Stimulated activated CD4-positive, alpha-beta T cell treated with anti-CD3 and anti-CD28 coated beads, TNF-alpha, amount 100 ng/mL, for 4 hours (primary cell): ENCODE measurements at places on chromosomes 12 and 14.

- no peak for DNase-seq
These were observed 280.5 kb downstream of the DPF3 start for GRCh38 chr14:72613231-72613974.

DNA sequence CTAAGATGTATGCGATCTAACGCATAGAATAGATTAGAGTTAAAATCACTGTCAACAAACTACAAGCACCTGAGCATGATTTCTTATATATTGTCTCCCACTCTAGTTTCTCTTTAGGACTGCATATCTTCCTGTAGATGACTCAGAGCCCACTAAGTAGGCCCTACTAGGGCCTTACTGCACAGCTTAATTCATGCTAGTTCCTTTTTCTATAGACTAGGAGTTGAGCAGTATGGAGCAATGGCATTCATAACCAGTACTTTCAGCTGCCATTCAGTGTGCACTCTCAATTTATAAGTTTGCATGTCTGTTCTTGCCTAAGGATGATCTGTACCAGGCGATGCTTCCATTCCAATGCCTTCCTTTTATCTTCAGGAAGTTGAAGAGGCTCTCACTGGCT lies 103.5 kb downstream of the METTL25 start:
- DNase-seq = no peak

GRCh38 chr14:101950100-101950499 lies 14.3 kb upstream of the DYNC1H1 start:
- no peak for DNase-seq

DNA sequence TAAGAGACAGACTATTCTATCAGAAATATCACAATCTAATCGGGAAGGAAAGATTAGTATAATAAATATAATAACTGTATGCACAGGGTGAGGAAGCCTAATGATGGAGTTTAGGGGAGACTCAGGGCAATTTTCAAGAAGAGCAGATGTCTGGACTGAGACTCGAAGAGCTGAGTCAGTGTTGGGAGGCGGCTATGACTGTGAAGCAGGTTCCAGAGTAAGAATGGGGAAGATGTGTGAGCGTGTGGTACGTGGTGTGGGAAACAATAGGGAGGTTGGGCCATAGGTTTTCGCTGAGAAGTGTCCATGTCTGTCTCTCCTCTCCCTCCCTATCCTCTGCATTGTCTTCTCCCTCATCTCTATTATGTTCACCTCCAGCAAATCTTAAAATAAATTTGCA lies 85.6 kb downstream of the LMO3 start:
- DNase-seq = no peak

- DNase-seq = no peak
These were observed 178.8 kb downstream of the EXOC5 start for GRCh38 chr14:57089901-57090300.

- no peak for DNase-seq
These were observed 33.8 kb downstream of the SAMD4A start for GRCh38 chr14:54600717-54601109.

- DNase-seq = peak; percentile 33
These were observed 627 bp downstream of the TESC start for GRCh38 chr12:117098361-117099217.

DNA sequence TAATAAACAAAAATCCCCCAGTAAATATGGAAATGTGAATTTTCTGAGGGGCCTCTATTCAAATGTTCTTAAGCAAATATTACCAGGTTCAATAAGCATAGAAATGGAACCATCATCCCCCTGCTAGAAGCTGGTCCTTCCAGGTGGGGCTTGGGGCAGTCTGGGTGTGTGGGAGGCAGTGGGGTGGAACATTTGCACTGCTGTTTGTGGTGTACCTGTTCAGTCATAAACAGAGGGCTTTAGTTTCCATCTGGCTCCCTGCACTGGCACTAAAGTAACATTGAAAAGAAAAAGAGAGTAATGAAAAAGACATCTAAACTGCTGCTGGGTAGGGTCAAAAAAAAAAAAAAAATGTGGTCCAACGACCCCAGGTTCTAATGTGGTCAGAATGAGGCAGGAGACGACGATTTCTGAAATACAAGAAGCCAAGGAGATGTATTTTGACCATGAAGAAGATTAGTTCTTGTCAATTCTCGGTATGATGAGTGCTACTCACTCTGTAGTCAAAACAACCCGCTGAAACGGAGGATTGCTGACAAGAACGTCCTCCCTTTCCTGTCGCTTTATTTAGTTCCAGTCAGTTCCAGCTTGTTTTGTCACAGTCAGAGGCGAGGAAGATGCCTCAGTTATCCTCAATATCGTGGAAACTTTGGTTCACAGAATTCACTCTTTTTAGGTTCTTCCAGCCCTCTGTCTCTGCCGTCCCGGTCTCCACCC lies 44.2 kb upstream of the MANSC4 start:
- DNase-seq = no peak

- DNase-seq = no peak
These were observed 4.6 kb downstream of the MYF5 start for GRCh38 chr12:80721326-80721725.

DNA sequence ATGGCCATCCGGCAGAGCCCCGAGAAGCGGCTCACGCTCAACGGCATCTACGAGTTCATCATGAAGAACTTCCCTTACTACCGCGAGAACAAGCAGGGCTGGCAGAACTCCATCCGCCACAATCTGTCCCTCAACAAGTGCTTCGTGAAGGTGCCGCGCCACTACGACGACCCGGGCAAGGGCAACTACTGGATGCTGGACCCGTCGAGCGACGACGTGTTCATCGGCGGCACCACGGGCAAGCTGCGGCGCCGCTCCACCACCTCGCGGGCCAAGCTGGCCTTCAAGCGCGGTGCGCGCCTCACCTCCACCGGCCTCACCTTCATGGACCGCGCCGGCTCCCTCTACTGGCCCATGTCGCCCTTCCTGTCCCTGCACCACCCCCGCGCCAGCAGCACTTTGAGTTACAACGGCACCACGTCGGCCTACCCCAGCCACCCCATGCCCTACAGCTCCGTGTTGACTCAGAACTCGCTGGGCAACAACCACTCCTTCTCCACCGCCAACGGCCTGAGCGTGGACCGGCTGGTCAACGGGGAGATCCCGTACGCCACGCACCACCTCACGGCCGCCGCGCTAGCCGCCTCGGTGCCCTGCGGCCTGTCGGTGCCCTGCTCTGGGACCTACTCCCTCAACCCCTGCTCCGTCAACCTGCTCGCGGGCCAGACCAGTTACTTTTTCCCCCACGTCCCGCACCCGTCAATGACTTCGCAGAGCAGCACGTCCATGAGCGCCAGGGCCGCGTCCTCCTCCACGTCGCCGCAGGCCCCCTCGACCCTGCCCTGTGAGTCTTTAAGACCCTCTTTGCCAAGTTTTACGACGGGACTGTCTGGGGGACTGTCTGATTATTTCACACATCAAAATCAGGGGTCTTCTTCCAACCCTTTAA lies 1.5 kb downstream of the FOXG1 start:
- DNase-seq = no peak

- no peak for DNase-seq
These were observed 42.7 kb upstream of the NID2 start for GRCh38 chr14:52111583-52111982.

GRCh38 chr14:23110579-23111365 lies 6.0 kb upstream of the CIROP start:
- DNase-seq = no peak

GRCh38 chr14:82778601-82779000 lies 1244.9 kb upstream of the SEL1L start:
- DNase-seq = no peak

DNA sequence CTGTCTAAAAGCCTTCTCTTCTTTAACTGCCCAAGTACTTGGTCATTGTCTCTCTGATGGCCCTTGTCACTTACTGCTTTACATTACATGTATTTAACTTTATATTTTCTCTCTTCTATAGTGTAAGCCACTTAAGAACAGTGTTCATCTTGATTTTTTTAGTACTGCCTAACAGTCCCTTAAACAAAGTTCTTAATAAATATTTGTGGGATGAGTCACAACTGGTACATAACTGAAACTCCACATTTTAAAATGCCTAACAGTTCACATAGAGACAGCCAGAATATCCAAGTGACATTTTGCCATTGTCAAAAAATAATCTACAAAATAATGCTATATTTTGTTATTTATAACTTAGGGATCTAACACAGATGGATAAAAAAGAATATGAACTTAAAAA lies 146.6 kb downstream of the STXBP6 start:
- no peak for DNase-seq
